ENCODE measurements at places on chromosomes 5 and 9. TPM values are rescaled to one million over a fixed set of nuclear protein-coding genes. Genes with fewer than 3 reads are reported as not detected.

- no peak for DNase-seq
Observed at GRCh38 chr9:99497641-99498040, 275.6 kb downstream of the SEC61B start.

GRCh38 chr9:116935149-116935897, 248.2 kb downstream of the TRIM32 start:
- no peak for DNase-seq

DNA sequence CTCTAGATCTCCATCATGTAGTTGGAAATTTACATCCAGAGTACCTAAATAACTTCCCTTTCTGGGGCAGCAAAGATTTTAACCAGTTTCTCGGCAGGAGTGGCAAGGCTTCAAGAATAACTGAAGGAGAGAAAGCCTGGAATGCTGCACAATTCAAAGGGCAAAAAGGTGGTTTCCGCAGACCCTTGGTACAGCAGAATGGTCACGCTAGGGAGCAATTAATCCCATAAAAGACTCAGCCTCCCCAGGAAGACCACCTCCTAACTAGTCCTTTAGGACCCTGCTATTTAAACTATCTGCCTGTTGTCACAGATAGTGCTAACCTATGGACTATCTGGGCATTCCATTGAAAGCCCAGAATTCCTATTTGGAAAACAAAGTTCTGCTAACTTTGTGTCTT, 3.6 kb downstream of the HTR1A start:
- no peak for DNase-seq

- DNase-seq = no peak
Observed at GRCh38 chr9:27398982-27399653, 102.2 kb upstream of the EQTN start.

DNA sequence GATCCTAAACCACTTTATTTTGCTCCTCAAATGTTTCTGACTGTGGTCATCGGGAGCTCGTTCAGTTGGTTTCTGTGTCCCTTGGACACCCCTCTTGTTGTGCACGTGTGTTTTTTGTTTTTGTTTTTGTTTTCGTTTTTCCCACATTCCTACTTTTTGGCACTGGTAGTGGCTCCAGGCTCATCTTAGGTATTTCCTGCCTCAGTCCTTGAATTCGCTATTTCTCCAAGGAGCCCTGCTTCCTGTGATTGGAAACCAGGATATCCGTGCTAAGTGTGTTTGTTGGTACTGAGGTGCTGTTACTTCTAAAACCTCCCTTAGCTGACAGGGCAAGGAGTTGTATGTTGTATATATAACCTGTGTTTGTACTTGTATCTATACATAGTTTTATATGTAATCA, 5.9 kb downstream of the HMCN2 start:
- DNase-seq = no peak

The TMEM252 gene
- total RNA-seq = not detected

The C5orf22 gene
- total RNA-seq = 26.7 TPM
